EL (cell line): ENCODE measurements at places on chromosomes 6 and 20.

GRCh38 chr6:7138046-7138531 lies 30.3 kb downstream of the RREB1 start:
- no peak for DNase-seq

- peak; percentile 78 for DNase-seq
Measured at GRCh38 chr6:130365166-130366106, at the start of gene TMEM200A. TSS of gene TMEM200A (plus strand) at chr6:130366017. CDS start at chr6:130440423, 74,406 bp downstream.

DNA sequence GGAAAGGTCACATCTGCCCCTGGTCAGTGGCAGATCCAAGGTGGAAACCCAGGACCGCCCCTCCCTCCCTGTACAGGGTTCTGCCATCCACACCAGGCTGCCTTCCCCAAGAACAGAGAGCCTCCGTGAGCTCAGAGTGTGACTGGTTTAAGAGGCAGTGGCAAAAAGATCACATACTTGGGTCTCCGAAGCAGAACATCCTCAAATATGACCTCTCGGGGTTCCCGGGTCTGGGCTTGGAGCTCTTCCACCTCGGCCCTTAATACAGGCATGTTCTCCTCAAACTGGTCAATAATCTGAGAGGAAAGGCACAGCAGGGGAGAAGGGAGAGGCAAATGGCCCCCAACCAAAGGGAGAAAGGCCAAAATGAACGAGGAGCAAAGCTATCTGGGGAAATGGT lies 14.8 kb downstream of the C20orf96 start:
- DNase-seq, result no peak

DNA sequence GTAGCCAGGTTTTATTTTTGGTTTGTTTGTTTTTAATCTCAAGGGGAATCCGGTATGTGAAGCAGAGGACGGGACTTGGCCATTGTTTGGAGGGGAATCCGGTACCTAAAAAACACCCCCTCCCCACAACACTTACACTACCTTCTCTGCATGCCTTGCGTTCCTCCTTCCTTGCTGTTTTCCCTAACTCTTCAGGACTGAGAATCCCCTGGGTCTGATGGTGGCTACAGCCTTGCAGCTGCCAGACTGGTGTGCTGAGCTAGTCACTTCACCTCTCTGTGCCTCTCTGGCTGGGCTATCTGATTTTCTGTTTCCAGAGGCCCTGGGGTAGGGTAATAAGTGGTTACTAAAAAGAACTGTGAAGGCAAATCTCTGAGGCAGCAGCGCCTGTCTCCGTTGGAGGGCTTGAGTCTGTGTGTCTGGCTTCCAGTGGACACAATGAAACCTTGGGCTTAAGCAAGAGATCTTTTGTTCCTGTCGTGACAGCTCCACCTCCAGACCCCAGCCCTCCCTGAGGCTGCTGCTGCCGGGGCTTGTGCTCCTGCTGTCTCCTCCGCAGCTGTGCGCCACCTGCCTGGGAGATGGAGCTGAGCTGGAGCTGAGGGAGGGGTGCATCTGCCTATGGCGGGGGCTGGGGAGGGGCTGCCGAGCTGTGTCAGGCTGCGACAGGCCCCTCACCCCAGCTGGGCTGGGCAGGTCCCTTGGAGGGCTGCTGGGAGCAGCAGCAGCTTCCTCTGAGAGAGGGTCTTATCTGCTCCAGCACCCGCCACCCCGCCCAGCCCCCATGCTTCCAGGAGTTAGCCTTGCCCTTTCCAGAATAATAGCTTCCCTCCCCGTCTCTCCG lies 65.8 kb upstream of the CCDC167 start:
- DNase-seq, result no peak

DNA sequence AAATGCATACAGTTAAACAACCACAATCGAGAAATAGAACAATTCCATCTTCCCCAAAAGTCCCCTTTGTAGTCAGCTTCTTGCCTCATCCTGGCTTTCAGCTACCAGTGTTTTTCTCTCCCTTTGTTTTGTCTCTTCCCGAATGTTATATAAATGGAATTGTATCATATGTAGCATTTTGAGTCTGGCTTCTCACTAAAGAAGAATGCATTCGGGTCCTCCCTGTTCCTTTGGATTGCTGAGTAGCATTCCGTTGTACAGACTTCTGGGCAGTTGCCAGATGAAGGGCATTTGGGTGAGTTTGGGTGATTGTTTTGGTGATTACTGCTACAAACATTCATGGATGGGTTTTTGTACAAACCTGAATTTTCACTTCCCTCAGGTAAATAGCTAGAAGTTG lies 27.8 kb downstream of the PRPH2 start:
- peak; percentile 84 for DNase-seq

GRCh38 chr6:36888654-36889481 lies 3.1 kb downstream of the C6orf89 start:
- no peak for DNase-seq

- peak; percentile 69 for DNase-seq
Measured at GRCh38 chr20:4234128-4234527, 218.8 kb upstream of the RNF24 start.

- no peak for DNase-seq
Measured at GRCh38 chr20:57513199-57513598, 11.7 kb downstream of the CTCFL start.

GRCh38 chr20:25685276-25686080 lies 11.2 kb downstream of the ZNF337 start:
- DNase-seq, result no peak

GRCh38 chr6:77470983-77471382 lies 7.7 kb upstream of the HTR1B start:
- peak; percentile 15 for DNase-seq

DNA sequence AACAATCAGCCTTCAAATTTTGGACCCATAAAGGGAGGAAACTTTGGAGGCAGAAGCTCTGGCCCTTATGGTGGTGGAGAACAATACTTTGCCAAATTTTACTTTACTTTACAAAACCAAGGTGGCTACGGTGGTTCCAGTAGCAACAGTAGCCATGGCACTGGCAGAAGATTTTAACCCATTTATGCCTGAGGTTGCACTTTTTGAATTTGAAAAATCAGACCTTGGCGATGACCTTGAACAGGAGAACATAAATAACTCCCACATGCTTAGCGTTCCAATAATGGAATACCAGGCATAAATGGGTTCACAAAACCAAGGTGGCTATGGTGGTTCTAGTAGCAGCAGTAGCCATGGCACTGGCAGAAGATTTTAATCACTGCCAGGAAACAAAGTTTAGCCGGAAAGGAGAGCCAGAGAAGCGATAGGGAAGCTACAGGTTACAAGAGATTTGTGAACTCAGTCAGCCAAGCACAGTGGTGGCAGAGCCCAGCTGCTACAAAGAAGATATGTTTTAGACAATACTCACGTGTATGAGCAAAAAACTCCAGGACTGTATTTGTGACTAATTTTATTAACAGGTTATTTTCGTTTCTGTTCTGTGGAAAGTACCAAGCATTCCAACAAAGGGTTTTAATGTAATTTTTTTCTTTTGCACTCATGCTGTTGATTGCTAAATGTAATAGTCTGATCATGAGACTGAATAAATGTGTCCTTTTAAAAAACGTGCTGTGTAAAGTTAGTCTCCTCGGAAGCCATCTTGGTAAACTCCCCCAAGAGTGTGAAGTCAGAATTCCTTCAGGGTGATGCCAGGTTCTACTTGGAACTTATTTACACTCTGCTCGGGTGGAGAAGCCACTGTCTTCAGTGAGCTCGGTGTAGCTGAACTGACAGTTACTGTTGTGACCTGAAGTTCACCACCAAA lies 6.7 kb downstream of the SFT2D1 start:
- no peak for DNase-seq

GRCh38 chr6:135085700-135086413 lies 31.2 kb upstream of the HBS1L start:
- DNase-seq, result no peak

DNA sequence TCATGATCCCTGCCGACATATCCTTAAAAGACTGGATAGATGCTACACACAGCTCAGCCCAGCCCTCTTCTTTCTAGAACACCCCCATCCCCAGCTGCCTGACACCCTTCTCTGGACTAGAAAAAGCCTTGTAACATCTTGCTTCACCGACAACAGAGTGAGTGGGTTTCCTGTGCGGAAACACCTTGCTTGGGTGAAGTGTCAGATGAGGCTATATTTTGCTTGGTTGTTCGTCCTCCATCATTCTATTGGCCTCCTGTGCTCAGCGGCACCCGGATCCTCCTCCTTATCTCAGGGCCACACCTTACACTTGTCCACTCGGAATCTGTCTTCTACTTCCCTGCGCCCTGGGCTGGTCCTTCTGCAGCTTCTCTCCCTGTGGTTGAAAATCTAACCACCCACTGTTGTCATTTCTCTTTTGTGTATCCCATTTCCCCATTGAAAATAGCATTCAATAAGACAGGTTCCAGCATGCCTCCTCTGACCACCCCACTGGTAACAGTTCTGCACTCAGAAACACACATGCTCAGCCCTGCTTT lies 101.3 kb upstream of the MLN start:
- no peak for DNase-seq

DNA sequence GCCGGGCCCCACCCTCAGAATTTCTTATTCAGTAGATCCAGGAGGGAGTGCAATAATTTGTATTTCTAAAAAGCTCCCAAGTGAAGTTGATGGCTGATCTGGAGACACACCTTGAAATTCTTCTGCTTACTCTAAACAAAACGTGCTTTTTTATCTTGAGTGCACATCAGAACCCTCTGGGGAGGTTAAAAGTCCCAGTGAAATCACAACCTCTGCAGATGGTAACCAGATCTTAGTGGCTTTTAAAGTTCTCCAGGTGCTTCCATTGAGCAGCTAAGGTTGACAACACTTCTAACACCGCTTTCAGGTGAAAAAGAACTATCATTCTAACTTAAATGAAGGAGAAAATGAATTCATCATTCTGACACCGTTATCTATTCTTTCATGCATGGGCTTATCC lies 45.6 kb upstream of the ESR1 start:
- no peak for DNase-seq

- no peak for DNase-seq
Measured at GRCh38 chr6:170221753-170222400, 69.0 kb downstream of the DLL1 start.

- DNase-seq, result no peak
Measured at GRCh38 chr20:34415079-34415478, 52.0 kb downstream of the ITCH start.

DNA sequence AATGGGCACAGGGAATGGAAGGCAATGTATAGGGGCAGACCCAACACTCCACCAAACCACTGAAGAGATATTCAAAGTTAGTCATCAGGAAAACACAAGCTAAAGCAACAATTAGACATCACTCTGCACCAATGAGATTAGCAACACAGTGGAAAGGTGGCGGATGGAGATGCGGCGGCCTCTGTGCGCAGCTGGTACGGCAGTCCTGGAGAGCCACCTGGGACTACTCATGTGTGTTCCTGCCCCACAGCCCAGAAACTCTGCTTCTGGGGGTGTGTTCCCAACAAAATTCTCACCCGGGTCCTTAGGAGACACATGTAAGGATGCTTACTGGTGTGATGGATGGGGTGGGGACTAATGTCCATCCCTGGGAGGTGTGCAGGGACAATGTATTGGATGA lies 82.4 kb downstream of the DHX35 start:
- DNase-seq, result no peak

GRCh38 chr20:6008254-6008653 lies 45.6 kb downstream of the LRRN4 start:
- peak; percentile 85 for DNase-seq

- DNase-seq, result no peak
Measured at GRCh38 chr6:41072836-41073202, at the start of gene NFYA. TSS of gene NFYA (plus strand) at chr6:41072974. CDS start at chr6:41079090, 6,116 bp downstream.

- no peak for DNase-seq
Measured at GRCh38 chr20:49983848-49984408, 1.1 kb downstream of the SNAI1 start.

- DNase-seq, result no peak
Measured at GRCh38 chr6:92708270-92708669, 711.1 kb downstream of the EPHA7 start.

GRCh38 chr20:34926581-34926980 lies 29.0 kb downstream of the GSS start:
- no peak for DNase-seq

DNA sequence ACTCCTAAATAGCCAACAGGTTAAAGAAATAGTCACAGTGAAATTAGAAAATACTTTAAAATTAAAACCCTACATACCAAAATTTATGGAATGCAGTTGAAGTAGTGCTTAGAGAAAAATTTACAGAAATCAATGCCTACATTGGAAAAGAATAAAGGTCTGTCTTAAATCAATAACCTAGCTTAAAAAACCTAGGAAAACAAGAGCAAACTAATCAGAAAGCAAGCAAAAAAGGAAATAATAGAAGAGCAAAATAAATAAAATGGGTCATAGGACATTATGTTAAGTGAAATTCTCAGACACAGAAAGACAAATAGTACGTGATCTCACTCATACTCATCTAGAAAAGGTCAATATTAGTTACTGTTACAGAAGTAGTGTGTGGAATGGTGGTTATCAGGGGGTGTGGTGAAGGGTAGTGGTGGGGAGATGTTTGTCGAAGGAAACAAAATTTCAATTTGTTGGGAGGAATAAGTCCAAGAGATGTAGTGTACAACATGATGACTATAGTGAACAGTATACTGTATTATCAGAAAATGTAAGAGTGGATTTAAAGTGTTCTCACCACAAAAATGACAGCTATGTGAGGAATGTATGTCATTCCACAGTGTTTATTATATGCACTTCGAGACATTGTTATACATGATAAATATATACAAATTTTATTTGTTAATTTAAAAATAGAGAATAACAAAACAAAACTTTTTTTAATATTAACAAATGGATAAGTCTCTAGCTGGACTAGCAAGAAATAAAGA lies 423.6 kb downstream of the CDH26 start:
- DNase-seq, result peak; percentile 24
